Spinal cord (tissue), 10 donors: ENCODE measurements at places on chromosomes 5 and 9.

- no peak for DNase-seq
Measured at GRCh38 chr5:10904862-10905432, 143.9 kb upstream of the DAP start.

DNA sequence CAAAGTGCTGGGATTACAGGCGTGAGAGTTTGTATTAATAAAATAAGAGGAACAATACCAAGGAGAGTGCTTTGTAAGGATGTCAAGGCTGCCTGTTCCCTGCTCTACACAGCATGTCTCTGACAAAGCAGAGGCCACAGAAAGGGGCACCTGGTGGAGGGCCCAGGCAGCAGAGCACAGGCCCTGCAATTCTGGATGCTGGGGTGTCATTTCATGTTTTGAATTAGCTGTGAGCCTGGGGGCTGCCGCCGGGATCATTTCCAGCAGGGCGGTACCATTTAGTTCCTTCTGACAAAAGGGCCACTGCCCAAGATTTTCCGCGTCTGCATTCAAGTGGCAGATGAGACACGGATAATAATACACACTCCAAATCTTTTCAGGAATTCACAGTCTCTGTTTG lies 396.9 kb downstream of the GADD45G start:
- no peak for DNase-seq

- DNase-seq: no peak
Measured at GRCh38 chr5:34475249-34475966, 180.7 kb upstream of the RAI14 start.

DNA sequence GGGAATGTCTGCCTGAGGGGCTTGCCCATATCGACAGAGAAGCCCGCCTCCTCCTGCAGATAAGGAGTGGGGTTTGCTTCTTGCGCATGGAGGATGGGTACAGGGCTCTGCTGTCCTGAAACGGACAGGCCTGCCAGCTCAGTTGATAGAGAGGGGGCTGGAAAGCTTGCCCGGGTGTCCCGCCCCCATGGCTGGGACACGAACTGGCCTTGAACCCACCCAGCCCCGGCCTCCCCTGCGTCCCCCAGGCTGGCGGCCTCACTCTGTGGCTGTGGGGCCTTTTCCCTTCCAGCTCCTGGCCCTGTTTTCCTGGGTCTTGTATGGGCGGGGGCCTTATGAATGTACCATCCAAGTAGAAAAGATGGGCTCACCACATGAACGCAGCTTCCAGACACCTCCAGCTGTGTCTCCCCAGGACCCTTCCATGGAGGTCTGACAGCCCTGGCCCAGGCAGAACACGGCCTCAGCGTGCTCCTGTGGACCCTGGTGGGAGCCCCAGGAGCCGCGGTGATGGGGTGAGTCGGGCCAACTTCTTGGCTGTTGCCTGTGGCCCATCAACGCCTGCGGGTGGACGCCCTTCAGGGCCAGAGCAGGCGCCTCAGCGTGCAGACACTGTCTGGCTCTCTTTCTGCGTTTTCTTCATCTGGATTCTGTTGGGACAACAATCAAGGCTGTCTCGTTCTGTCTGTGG lies 15.9 kb upstream of the SLC2A6 start:
- DNase-seq: no peak

DNA sequence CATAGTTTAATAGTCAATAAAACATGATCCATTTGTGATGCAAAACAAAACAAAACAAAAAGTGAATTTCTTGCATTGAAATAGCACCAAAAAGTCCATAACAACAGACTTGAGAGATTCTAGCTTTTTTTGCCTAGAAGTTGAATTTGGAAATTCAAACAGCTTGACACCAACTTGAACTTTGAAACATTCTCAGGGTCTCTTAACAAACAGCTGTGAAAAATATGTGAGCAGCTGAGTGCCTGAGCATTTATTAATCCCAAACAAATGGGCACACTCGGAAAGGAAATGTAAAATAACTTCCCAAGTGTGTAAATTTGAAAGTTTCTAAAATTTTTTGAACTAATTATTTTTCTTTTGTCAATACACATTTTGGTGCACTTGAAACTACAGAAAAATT lies 56.0 kb upstream of the HMHB1 start:
- DNase-seq: no peak

DNA sequence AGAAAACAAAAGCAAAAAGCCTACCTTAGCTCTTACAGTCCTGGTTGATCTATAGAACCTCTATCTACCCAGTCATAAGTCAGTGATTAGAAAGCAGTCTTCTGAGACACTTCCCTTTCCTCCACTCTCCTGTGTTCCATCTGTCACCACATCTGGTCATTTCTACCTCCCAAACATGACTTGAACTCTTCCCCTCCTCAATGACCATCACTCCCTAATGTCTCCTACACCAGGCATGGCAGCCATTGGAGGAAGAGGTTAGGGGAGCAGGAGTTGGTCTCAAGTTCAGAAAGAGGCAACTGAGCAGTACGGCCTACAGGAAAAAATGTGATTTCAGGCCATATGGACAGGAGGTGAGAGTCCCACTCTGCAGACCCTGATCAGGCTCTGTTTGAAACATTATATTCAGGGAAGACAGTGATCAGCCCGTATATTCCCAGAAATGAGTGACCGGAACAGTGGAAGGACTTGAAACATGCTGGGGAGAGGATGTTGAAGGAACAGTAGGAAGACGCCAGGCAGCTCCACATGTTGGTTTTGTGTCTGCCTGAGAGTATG lies 12.0 kb downstream of the ABLIM3 start:
- no peak for DNase-seq

GRCh38 chr9:72362118-72362531 lies 2.9 kb downstream of the ZFAND5 start:
- DNase-seq: no peak

DNA sequence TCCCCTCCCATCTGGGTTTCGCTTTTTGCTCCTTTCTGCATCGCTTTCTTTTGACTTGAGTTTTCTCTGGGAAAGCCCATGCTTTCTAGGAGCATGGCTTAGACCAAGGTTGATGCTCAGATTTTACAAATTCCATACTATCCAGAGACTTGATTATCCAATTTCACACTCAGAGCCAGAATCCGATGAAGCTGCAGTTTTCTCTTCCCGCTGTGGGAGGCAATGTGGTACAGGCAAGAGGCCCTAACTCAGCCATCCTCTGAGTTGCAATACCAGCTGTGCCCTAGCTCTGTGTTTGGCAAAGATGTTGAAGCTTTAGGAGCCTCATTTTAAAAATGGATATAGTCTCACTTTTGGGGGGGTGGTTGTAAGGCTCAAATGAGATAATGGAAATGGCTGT lies 85.1 kb downstream of the BRINP1 start:
- peak; percentile 87 for DNase-seq

- DNase-seq: no peak
Measured at GRCh38 chr9:87545858-87546257, 48.2 kb downstream of the DAPK1 start.

- DNase-seq: no peak
Measured at GRCh38 chr9:92141144-92142129, 26.2 kb upstream of the SPTLC1 start.

GRCh38 chr5:74630453-74631066 lies 10.0 kb downstream of the ENC1 start:
- no peak for DNase-seq

DNA sequence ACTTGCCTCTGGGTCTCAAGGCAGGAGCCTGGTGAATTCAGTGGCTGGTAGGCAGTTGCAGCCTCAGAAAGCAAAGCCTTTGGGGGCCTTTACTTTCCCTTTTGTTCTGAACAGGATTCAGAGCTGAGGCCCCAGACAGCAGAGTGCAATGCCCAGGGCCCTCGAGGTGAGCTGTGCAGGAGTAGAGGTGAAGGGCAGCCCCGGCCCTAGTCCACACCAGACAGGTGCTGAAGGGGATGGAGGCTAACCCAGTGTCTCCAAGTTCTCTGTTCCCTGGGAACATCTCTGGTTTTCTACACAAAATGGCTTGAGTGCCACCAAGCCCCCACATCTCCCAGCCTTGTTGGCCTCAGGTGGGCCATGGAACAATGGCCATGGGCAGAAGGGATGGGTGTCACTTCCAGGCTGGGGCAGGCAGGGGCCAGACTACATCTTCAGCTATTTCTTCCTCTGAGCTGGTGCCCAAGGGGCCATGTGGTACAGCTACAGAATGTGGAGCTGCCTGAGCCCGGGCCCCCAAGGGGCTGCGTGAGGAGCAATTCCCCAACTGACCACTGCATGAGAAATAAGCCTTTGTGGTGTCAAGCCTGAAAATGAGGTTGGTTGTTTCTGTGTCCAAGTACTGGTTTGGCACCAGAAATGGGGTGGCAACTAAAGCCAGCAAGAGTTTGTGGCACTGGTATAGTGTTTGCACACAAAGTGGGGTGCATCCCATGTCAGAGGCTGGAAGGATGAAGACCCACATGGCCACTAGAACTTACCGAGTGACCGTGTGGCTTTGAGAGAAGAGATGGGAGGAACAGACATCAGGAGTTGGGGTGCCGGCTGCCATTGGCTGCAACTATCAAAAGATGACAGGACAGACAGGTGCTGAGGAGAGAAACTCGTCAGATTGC lies 57.8 kb downstream of the BARX1 start:
- DNase-seq: no peak

GRCh38 chr9:134055981-134056461 lies 11.8 kb downstream of the BRD3 start:
- peak; percentile 85 for DNase-seq

- no peak for DNase-seq
Measured at GRCh38 chr9:38355115-38355514, 37.4 kb upstream of the ALDH1B1 start.

GRCh38 chr9:76090909-76091308 lies 200.4 kb downstream of the PCSK5 start:
- no peak for DNase-seq

- no peak for DNase-seq
Measured at GRCh38 chr5:72822944-72823343, 6.5 kb downstream of the TNPO1 start.

DNA sequence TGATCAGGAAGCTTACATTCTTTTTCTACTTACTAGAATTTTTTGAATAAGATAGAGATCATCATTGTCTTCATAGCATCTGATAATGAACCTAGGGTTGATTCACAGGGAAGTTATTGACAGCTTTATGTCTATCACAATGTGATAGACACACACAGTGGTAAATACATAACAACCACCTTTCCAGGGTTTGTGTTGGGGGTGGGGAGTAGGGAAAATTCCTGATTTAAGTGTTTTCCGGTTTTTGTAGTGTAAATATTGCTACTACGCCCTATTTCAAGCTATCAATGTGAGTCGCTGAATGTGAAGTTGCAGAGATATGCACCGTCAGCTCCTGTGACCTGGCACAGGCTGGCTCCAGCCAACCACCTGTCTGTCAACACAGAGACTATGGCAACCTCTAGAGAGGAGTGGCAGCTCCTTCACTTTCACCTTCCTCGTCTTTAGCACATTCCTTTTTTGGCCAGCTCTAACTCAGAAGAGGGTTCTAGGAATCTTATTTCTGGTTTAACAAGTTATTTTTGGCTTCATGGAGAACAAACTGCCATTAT lies 224.9 kb downstream of the MAT2B start:
- no peak for DNase-seq

GRCh38 chr9:130484362-130485072 lies 39.8 kb downstream of the ASS1 start:
- no peak for DNase-seq

- DNase-seq: no peak
Measured at GRCh38 chr5:151660616-151661495, 25.9 kb downstream of the SPARC start.

GRCh38 chr5:149153751-149154610 lies 12.7 kb downstream of the ABLIM3 start:
- no peak for DNase-seq

GRCh38 chr5:40223884-40224402 lies 455.8 kb upstream of the PTGER4 start:
- no peak for DNase-seq

DNA sequence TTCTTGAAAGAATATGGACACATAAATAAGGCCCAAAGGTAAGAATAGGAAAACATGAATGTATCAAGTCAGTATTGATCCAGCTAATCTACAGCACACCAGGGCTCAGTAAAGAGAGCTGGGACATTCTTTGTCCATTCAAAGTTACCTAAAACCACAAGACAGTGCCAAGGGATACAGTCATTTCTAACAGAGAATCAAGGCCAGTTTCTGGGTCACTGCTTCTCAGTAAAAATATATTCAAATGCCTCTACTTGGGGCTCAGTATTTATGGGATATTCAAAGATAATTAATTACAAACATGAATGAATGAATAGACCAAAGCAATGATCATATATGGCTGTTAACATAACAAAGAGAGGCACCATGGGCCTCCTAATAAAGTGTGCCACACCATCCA lies 34.9 kb downstream of the MTMR12 start:
- no peak for DNase-seq

- no peak for DNase-seq
Measured at GRCh38 chr9:115104908-115105307, 13.0 kb downstream of the TNC start.

- no peak for DNase-seq
Measured at GRCh38 chr5:124231230-124231629, 515.2 kb downstream of the ZNF608 start.

GRCh38 chr5:172971482-172971881 lies 12.1 kb upstream of the ATP6V0E1 start:
- no peak for DNase-seq

DNA sequence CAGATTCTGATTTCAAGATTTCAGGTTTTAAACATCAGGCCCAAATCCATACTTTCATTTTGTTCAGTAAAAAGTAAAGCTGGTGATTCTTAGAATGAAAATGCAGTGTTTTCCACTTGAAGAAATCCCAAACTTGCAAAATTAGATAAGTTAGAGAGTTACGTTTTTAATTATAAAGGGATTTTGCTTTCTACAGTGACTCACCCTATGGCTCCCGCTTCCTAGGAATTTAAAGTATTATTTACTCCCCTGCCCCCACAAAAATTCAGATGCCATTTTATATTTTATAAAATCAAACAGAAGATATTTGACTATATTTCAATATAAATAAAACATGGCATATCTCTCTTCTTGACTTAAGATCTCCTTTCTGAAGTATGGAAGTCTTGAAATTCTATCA lies 402.9 kb downstream of the ZSWIM6 start:
- DNase-seq: no peak

DNA sequence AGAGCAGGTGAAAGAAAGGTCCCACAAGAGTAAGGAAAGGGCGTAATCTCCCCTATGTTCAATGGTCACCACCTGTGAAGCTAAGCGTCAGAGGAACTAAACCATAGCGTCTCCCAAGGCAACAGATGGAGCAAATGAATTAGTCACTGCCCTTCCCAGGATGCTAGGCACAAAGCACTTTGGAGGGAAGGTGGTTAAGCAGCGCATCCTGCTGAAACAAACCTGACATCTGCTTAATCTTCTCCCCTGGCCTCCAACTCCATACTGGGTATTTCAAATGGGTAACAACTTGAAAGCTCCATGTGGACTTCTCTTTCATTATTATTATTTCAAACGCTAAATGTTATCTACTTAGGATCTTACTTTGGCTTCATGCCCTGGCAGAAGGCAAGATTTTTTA lies 227.3 kb downstream of the MLLT3 start:
- no peak for DNase-seq
